ENCODE measurements at places on chromosomes 13 and 19. TPM values are rescaled to one million over a fixed set of nuclear protein-coding genes. Genes with fewer than 3 reads are reported as not detected.

- no peak overlapping the region for H3K27ac ChIP-seq
- no peaks in the 10 kb centered on the region for H3K4me1 ChIP-seq
- H3K36me3 ChIP-seq, result no peaks in the 10 kb centered on the region
- H3K27me3 ChIP-seq, result no peaks in the 10 kb centered on the region
- no peak overlapping the region for H3K4me3 ChIP-seq
- no peak for DNase-seq
Observed at GRCh38 chr19:39645800-39646411, 9.8 kb upstream of the LGALS16 start.

DNA sequence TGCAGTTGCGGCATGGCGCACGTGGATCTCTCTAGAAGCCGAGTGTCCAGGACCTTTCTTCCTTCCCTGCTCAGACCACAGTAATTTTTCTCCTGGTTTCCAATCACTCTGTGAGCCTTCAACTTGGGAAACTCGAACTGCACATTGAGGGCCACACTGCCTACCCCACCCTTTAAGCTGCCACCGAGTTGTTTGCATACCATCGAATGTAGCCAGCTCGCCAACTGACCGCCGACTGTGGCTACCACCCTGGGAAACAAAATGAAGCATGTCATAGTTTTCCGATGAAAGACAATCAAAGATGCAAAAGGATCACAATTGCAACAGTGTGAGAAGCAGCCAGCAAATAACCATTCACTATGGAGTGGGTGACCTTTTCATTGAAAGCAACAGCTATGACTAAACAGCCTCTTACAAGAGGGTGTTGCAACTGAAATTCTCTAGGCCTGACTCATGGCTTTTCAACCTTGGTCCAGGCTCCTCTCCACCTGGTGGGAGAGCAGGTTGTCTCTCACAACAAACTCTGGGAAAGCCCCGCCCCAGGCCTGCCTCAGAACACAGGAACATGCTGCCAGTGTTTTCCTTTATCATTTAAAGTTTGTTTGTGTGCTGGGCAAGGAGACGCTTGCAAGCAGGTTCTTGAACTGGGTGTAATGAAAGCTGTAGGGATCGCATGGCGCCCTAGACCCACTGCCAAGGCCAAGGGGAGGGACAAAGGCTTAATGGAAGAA is 141.7 kb upstream of the SERP2 start:
- H3K27ac ChIP-seq, result peak overlapping the region; percentile 20
- no peaks in the 10 kb centered on the region for H3K36me3 ChIP-seq
- peak; percentile 89 for DNase-seq
- H3K27me3 ChIP-seq, result no peaks in the 10 kb centered on the region
- H3K4me3 ChIP-seq, result no peak overlapping the region

DNA sequence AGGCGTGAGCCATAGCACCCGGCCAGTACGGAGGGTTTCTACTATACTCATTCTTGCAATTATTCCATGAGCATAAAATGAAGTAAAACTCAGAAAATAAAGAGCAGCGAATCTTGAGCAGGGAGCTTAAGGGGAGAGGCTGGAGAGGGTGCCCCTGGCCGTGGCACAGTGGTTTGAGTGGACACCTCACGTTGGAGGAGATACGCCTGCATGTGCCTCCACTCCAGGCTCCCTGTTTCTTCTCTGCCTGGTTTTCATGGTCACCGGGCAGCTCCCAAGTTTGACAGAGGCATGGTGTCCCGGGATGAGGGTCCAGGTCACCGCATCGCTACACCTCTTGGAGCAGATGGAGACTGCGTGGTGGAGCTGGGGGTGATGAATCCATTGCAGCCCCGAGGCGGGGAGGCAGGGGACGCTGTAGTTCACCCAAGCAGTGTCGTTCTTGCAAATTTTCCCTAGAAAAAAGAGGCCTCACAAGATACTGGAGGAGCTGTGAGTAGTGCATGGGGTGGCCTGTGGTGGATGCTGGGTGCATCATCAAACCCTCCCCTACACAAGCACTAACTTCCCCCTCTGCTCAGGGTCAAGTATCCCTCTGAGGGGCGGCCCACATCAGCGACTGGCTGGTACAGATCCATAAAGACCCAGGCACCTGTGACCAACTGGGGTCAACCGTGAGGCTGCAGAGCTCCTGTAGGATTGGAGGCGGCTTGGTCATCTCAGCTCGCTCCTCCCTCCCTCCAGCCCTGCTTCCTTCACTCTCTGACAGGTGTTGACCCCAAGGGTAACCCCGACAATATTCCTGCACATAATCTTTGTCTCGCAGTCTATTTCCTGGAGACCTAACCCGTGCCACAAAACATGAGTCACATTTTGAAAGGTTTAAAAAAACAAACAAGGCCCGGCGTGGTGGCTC is 3.6 kb upstream of the MIER2 start:
- H3K36me3 ChIP-seq, result peaks cover 7% of the 10 kb centered on the region
- DNase-seq, result peak; percentile 70
- no peak overlapping the region for H3K4me3 ChIP-seq
- no peaks in the 10 kb centered on the region for H3K27me3 ChIP-seq

DNA sequence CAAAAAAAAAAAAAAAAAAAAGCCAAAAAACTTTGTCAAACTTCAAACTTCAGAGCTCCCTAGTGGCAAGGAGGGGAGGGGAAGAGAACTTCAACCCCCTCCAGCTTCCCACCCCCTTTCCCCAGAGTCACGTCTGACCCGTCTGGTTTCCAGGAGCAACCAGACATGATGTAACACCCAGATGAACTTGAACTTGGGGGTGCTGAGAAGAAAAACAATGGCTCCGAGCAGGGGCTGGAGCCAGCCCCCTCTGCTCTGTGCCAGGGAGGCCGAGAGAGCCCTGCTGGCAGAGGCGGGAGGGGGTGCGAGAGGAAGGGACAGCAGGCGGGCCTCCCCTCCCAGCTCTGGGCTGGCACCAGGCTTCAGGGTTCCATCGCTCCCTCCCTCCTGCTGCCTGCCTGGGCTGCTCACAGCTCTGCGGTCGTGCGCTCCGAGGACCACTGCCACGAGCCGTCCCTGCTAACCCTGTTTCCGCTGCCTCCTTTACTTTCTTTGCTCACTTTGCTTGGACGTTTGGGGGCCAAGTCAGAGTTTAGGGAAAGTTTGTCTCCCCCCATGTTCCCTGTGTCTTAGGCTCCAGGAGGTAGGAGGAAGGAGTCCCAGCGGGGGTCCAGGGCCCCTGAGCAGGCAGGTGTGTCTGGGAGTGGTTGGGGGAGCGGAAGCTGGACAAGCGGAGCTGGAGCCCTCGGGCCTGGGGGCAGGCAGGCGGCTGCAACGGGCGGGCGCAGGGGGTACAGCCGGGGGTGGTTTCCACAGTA is 11.1 kb downstream of the LYL1 start:
- H3K4me1 ChIP-seq, result 0 out of 2 replicates have a peak, but pooled peaks cover 2% of the 10 kb centered on the region
- no peak overlapping the region for H3K27ac ChIP-seq
- no peaks in the 10 kb centered on the region for H3K36me3 ChIP-seq

DNA sequence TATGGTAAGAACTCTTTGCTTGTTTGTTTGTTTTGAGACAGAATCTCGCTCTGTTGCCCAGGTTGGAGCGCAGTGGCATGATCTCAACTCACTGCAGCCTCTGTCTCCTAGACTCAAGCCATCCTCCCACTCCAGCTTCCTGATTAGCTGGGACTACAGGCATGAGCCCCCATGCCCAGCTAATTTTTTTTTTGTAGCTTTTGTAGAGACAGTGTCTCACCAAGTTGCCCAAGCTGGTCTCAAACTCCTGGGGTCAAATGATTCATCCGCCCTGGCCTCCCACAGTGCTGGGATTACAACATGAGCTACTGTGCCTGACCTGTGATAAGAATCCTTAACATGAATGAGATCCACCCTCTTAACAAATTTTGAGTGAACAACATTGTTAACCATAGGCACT is 183.9 kb upstream of the TSHZ3 start:
- H3K27ac ChIP-seq, result no peak overlapping the region
- no peak overlapping the region for H3K4me3 ChIP-seq
- no peaks in the 10 kb centered on the region for H3K27me3 ChIP-seq
- no peaks in the 10 kb centered on the region for H3K4me1 ChIP-seq

- H3K4me3 ChIP-seq, result no peak overlapping the region
- no peaks in the 10 kb centered on the region for H3K36me3 ChIP-seq
- no peaks in the 10 kb centered on the region for H3K27me3 ChIP-seq
- H3K4me1 ChIP-seq, result no peaks in the 10 kb centered on the region
Observed at GRCh38 chr13:108959234-108959633, 329.8 kb downstream of the MYO16 start.

The ZNF45 gene
- total RNA-seq, result 18.4 TPM

- H3K4me3 ChIP-seq, result no peak overlapping the region
- no peak overlapping the region for H3K27ac ChIP-seq
- DNase-seq, result no peak
- no peaks in the 10 kb centered on the region for H3K36me3 ChIP-seq
- peaks cover 9% of the 10 kb centered on the region for H3K27me3 ChIP-seq
Observed at GRCh38 chr19:40471111-40471510, 4.3 kb downstream of the SPTBN4 start.

DNA sequence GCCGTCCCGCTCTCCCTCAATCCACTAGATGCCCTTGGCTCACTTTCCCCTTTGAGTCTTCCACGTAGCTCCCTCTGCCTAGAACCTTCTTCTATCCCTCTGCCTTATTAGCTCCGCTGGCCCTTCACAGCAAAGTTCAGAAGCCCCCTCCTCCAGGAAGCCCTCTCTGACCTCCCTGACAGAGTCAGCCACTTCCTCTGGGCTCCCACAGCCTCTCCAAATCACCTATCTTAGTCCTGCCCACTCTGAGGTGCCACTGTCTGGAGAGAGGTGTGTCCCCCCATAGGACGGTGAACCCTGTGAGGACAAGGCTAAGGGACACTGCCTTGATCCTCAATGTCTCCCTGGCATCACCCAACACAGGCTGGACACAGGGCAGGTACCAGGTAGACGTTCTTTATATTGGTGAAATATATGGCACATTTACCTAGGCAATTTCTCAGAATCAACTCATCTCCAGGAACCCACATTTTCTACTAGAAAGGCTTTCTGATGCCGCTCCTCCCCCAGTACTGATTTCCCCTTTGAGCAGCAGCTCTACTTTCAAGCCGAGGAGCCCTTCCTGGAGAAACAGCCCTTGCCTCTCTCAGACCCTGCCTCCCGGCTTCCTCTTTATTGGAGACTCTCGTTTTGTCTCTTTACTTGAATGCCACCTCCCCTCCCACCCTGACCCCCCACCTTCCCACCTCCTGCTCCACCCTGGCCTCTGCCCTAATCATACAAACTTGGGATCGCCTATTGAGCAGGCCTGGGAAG is 3.4 kb upstream of the TGFB1 start:
- peaks cover 2% of the 10 kb centered on the region for H3K27me3 ChIP-seq
- H3K4me1 ChIP-seq, result no peaks in the 10 kb centered on the region
- peaks cover 10% of the 10 kb centered on the region for H3K36me3 ChIP-seq
- no peak overlapping the region for H3K27ac ChIP-seq
- H3K4me3 ChIP-seq, result no peak overlapping the region

DNA sequence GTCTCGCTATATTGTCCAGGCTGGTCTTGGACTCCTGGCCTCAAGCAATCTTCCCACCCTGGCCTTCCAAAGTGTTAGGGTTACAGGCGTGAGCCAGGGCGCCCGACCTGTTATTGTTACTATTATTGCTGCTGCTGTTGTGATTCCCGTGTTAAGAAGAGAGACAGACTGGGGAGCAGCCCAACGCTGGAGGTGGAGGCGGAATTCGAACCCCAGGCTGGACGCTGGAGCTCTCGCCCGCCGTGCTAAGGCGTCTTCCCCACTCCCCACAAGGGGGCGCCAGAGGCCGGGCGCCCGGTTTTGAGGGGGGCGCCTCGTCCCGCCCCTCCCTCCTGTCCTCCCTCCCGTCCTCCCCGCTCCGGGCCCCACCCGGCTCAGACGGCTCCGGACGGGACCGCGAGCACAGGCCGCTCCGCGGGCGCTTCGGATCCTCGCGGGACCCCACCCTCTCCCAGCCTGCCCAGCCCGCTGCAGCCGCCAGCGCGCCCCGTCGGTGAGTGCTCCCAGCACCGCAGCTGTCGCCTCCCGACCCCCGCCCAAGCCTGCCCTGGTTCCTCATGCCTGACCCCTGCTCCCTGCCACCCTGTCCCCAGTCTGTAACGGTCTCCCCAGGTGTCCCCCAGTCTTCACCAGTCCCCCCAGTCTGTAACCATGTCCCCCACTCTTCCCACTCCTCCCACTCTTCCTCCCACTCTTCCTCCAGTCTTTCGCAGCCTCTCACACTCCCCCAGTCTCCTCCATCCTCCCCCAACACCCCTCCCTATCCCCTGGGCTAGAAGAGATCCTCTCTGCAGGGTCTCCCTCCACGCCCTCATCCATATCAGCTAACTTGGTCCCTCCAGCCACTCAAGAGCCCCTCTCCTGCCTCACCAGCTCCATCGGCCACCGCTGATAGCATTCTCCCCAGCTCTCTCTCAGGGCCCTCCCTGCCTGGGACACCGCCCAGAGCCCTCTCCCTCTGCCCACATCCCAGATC is at the start of gene EHD2:
Gene EHD2, plus strand, starts transcription at position 377 of the 976 bp plus-strand sequence. CDS start 3,191 bp downstream, outside the sequence.
- H3K36me3 ChIP-seq, result peaks cover 30% of the 10 kb centered on the region
- peak; percentile 64 for DNase-seq
- no peak within 1 kb of the TSS for H3K27ac ChIP-seq
- H3K27me3 ChIP-seq, result no peaks in the 10 kb centered on the region

DNA sequence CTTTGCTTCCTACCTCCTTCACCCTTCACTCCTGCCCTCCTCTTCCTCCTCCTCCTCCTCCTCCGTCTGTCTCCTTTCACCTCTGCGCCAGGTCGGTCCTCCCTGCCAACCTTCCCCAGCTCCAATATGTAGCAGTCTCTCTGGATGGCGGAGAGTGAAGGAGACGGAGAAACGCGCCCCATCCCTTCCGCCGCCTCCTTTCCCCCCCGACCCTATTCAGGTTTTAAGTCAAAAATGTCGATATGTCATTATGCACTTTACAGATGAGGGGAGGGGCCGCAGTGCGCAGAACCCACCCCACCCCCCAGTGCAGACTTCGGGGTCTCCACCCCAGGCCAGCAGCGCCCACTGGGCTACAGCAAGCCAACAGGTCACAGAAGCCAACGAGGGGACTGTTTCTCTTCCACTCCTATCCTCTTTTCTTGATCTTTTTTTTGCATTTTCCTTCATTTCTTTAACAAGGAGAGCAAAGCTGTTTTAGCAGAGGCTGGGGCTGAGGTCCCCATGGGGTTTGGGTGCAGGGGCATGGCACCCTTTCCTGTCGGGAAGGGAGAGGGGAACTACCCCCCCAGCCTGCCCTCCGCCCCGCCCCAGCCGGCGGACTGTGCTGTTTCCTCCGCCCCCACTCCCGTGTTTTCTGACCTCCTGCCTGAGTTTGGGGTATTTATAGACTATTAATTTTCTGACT is 9.2 kb downstream of the MIDN start:
- DNase-seq, result no peak
- H3K4me1 ChIP-seq, result no peaks in the 10 kb centered on the region
- no peak overlapping the region for H3K27ac ChIP-seq

The HSD17B14 gene
- total RNA-seq, result 11.6 TPM
